GM06990 (cell line): ENCODE measurements at places on chromosomes 2 and 18.

- no peak for DNase-seq
These were observed 268.0 kb downstream of the NR4A2 start for GRCh38 chr2:156064540-156064939.

DNA sequence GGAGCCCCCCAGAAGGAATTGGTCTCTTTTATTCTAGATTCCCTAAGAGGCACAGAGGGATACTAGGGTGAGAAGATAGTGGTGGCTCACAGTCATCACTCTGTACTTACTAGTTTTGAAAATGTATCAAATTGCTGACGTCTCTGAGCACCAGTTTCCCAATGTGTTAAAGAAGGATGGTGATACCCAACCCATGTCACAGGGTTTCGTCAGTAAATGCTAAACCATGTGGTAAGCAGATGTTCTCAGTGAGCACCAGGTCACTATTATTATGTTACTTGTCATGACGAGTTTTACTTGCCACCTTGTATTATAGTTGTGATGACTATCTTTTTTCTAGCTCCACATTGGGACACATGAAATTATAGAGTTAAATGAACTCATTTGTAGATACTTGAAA, 54.7 kb downstream of the NEDD4L start:
- no peak for DNase-seq

- DNase-seq: no peak
These were observed 11.3 kb downstream of the MYO7B start for GRCh38 chr2:127546797-127547196.

- no peak for DNase-seq
These were observed 35.5 kb downstream of the ZNF521 start for GRCh38 chr18:25316381-25317018.

GRCh38 chr2:108634576-108635160, 84.6 kb upstream of the RANBP2 start:
- DNase-seq: no peak

- DNase-seq: no peak
These were observed 36.2 kb downstream of the FTCDNL1 start for GRCh38 chr2:199814817-199815211.

DNA sequence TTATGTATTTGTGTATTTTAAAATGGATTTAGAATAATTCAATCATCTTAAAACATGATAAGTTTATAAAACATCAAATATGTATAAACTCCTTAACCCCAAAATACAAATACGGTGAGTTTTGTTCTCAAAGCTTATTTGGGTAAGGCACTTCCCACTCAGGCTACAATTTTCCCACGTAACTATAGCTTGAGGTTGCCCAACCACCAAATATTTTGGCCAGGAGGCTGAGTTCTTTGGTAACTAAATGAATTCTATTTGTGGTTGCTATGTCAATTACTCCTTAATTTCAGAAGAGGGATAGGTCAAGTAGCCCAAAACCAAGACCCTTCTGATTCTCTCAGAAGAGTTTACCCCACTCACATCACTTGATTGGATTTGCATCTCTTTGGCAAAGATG, 70.4 kb downstream of the MYL12B start:
- DNase-seq: no peak

GRCh38 chr2:122150524-122151280, 395.3 kb downstream of the TSN start:
- no peak for DNase-seq

- DNase-seq: no peak
These were observed 147.2 kb downstream of the DTNA start for GRCh38 chr18:34857320-34857719.

- DNase-seq: no peak
These were observed 181.6 kb downstream of the AFF3 start for GRCh38 chr2:99960790-99961189.

GRCh38 chr2:219309278-219309677, at the start of gene PTPRN:
PTPRN (minus strand) TSS chr2:219309401; CDS start chr2:219309332, 69 bp downstream.
- DNase-seq: no peak

DNA sequence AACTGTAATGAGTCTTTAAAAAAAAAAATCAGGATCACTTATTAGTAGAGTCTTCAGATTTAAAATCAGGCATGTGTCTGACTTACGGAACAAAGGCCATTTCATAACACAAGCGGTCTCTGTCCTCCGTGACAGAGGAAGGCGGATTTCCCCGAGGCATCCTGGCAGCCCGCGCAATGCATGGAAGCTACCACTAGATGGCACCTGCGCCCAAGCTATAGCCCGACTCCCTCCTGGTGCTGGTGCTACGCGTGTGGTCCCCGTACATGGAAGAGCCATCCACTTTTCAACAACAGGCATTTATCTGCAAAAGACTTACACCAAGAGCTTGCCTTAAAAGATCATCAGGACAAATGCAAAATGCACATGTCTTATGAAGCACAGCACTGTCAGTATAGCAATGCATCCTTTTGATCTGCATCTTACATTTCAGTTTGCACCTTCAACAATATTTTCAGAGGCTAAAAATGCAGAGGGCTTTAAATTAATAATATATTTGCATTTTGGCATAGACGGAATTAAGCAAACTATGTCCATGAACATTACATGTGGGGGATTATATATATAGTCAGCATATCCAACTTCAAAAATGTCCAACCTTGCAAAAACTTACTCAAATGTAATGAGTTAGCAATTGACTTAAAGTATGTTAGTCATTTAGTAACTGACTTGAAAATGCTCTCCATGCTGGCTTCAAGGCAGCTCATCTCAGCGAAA, 96.0 kb downstream of the ZNF516 start:
- DNase-seq: peak; percentile 63

DNA sequence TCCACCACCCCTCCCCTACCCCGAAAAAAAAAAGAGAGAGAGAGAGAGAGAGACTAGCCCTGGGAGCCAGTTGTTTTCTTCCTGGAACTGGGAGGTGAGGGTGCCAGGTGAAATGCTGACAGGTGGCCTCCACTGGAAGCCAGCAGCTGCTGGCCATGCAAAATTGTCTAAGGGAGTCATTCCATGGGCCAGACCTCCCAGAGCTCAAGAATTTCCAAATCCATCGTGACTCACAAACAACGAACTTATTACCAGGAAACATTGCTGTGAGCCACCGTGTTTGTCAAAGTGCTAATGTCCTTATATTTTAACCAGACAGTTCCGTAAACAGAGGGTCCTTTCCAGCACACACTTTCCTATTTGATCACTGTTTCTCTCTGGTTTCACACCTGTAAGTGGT, 68.5 kb upstream of the PID1 start:
- DNase-seq: no peak

GRCh38 chr2:115374981-115375380, 932.5 kb downstream of the DPP10 start:
- no peak for DNase-seq

GRCh38 chr18:46037512-46038305, 34.4 kb downstream of the PSTPIP2 start:
- DNase-seq: no peak

- DNase-seq: no peak
These were observed 27.1 kb upstream of the LBH start for GRCh38 chr2:30204281-30204680.

GRCh38 chr2:212484563-212485080, 54.0 kb downstream of the ERBB4 start:
- DNase-seq: no peak

- no peak for DNase-seq
These were observed 192.9 kb downstream of the HAUS1 start for GRCh38 chr18:46297124-46297523.

GRCh38 chr2:120731175-120731574, 4.5 kb upstream of the GLI2 start:
- DNase-seq: no peak

GRCh38 chr2:226185616-226186211, 613.9 kb downstream of the IRS1 start:
- DNase-seq: no peak

- no peak for DNase-seq
These were observed 51.5 kb upstream of the SALL3 start for GRCh38 chr18:78928076-78928475.

- no peak for DNase-seq
These were observed 4.5 kb downstream of the FABP1 start for GRCh38 chr2:88123164-88123974.

- no peak for DNase-seq
These were observed 10.5 kb upstream of the BBS5 start for GRCh38 chr2:169468841-169469240.

GRCh38 chr2:70511971-70512729, 41.5 kb downstream of the TGFA start:
- no peak for DNase-seq

DNA sequence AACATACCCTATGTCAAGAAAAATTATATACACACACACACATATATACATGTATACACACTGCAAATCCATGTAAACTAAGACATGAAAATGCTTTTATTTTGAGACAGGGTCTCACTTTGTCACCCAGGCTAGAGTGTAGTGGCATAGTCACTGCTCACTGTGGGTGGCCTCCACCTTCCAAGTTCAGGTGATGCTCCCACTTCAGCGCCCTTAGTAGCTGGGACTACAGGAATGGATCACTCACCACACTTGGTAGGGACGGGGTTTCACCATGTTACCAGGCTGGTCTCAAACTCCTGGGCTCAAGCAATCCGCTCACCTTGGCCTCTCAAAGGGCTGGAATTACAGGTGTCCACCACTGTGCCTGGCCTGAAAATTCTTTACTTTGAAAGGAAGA, 617.6 kb downstream of the NYAP2 start:
- DNase-seq: no peak

- DNase-seq: no peak
These were observed 246.6 kb downstream of the LRRTM1 start for GRCh38 chr2:80057956-80058355.

DNA sequence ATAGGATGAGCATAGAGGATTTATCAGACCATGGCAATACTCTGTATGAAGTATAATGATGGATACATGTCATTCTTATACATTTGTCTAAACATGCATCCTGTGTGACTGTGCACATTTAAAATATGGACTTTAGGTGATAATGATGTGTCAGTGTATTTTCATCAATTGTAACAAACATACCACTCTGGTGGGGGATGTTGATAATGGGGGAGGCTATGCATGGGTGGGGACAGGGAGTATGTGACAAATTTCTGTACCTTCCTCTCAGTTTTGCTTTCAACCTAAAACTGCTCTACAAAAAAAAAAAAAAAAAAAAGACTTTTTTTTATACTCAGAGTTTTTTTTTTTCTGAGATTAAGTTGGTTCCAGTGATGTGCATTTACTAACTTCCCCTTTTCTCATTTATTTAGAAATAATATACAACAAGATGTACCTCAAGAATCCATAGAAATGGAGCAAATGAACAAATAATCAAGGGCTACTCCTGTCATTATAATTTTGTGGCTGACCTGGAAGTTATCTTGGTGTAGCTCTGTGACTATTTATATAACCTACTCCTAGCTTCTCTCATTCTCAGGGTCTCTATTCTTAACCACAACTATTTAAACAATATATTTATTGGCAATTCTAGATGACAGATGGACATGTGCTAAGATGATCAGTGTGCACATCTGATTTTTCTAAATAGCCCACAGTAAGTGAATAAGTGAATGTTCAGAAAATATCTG, 108.9 kb upstream of the ITGA4 start:
- peak; percentile 40 for DNase-seq

DNA sequence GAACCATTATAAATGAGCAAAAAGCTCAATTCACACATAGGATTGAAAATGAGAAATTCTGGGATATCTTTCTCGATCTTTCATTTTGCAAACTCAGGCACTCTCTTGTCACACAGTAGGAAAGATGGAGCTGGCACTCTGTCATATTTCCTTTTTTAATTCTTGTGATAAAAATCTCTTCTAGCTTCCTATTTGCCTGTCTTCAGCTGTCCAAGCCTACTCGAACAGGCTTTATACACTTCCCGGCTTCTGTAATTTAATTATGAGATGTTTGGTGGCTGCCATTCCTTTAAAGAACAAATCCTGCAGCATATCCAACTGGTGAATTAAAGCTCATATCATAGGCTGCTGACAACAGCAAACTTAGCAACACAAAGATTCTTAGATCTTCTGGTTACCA, 1484.3 kb upstream of the PIK3C3 start:
- DNase-seq: no peak

GRCh38 chr18:41714872-41715271, 240.2 kb upstream of the PIK3C3 start:
- no peak for DNase-seq

GRCh38 chr18:2143636-2144035, 427.7 kb downstream of the METTL4 start:
- DNase-seq: no peak

- no peak for DNase-seq
These were observed 27.2 kb downstream of the CABLES1 start for GRCh38 chr18:23162473-23162872.

GRCh38 chr2:2112416-2113105, 218.5 kb downstream of the MYT1L start:
- no peak for DNase-seq

GRCh38 chr2:59076079-59076619, 835.0 kb upstream of the FANCL start:
- DNase-seq: no peak

- no peak for DNase-seq
These were observed 41.6 kb upstream of the DPP10 start for GRCh38 chr2:114400890-114401289.

- DNase-seq: peak; percentile 10
These were observed 50.1 kb downstream of the ITGAV start for GRCh38 chr2:186639939-186640338.

DNA sequence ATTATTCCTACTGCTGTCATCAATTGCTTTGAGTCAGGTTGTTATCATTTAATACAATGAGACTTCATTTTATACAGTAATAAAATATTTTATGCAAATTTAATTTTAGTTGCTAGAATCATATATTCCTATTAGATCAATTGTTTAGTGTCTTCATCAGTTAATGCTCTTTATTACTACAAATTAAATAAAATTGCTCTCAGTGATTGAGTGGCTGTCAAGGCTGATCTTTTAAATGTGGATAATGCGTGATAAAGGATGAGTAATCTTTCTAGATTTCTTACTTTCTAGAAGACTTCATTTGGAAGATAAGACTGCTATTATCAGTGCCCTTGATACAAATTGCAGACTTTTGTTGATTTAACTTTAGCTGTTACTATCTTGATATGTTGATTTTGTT, 59.6 kb upstream of the CDH2 start:
- DNase-seq: no peak

GRCh38 chr2:60998628-60999545, 18.6 kb upstream of the PEX13 start:
- DNase-seq: no peak

GRCh38 chr2:103960951-103961350, 893.0 kb upstream of the POU3F3 start:
- no peak for DNase-seq

GRCh38 chr2:119078796-119079195, 79.8 kb downstream of the C1QL2 start:
- no peak for DNase-seq
